Right atrium auricular region (tissue), 2 donors: ENCODE measurements at places on chromosomes 5 and 9. TPM values are rescaled to one million over a fixed set of nuclear protein-coding genes. Genes with fewer than 3 reads are reported as not detected.

- no peak overlapping the region for H3K27ac ChIP-seq
- H3K4me3 ChIP-seq, result no peak overlapping the region
- H3K36me3 ChIP-seq, result no peaks in the 10 kb centered on the region
- H3K4me1 ChIP-seq, result no peaks in the 10 kb centered on the region
Observed at GRCh38 chr5:176724472-176724871, 77.2 kb downstream of the TSPAN17 start.

DNA sequence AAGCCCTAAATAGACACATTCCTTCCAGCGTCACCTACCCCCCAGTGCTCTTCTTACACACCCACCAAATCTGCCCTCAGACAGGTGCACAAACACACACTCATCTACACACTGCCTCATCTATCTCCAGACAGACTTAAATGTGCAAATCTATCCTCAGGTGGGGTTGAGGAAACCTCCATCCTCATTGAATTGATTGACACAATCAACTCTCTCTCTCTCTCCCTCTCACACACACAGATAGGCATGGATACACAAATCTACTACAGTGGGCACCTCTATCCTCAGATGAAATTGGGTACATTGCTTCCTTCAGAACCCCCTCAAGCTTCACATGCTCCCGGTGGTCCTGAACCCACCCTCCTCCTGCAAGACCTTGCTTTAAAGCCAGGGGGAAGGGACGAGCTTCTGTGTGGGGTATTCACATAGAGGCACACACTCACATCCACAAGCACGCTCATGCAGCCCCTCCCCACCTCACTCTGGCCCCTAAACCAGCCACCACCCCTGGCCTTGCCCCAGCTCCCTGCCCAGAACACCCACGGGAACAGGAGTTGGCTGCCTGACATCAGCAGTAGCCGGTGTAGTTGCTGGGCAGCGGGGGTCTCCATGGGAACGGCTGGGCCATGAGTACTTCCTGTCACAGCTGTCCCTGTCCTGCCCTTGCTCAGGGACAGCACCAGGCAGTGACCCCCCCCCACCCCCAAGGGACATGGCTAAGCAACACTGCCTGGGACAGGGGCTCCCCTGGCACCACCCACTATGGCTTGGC, 22.8 kb downstream of the PCDH1 start:
- no peak overlapping the region for H3K4me3 ChIP-seq
- no peaks in the 10 kb centered on the region for H3K27me3 ChIP-seq
- H3K36me3 ChIP-seq, result no peaks in the 10 kb centered on the region
- H3K4me1 ChIP-seq, result peaks cover 29% of the 10 kb centered on the region
- DNase-seq, result no peak

DNA sequence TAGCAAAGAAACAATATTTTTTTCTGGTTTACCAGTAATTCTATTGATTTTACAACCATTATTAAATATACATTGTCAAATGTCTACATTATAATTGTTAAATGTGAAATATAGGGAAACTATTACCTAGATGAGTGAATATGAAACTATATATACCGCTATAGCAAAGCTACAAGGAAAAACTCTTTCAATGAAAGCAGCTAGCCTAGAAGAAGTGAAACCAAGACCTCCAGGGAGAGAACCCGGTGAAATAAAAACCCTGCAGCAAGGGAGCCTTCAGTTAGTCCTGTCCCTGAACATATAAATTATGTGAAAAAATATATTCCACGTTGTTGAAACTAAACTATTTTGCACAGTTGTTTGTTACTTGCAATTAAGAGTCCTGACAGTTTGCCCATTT, 913.1 kb downstream of the EFNA5 start:
- DNase-seq, result no peak
- H3K27ac ChIP-seq, result no peak overlapping the region
- H3K36me3 ChIP-seq, result no peaks in the 10 kb centered on the region
- H3K4me1 ChIP-seq, result no peaks in the 10 kb centered on the region
- H3K27me3 ChIP-seq, result no peaks in the 10 kb centered on the region
- no peak overlapping the region for H3K4me3 ChIP-seq

DNA sequence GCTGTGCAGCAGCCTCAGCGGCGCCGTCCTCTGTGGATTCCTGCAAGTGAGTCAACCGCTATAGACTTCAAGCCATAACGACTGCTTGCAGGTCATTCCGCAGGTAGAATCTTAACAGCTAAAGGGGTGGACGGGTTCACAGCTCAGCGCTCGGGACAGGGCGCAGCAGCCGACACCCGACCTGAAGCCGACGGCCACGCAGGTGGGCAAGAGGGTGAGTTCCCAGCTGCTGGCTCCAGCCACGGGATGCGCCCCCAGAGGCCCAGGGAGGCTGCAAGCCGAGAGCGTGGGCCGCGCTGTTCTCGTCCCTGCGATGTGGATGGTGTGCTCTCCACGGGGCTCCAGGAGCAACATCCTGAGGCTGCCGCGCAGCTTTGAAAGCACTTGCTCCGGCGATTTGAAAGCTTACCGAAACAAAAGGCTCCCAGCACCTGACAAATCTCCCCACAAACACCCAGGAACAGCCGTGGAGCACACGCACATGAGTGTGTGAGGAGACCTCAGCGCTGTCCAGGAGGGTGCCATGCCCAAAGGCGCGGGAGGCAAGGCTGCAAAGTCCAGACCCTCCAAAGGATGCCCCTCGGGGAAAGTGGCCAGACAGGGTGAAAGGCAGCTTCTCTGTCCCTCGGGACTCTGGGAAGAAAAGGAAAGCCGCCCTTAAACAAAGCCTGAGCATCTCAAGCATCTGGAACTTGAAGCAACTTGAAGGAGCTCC, 48.7 kb downstream of the EXD3 start:
- no peaks in the 10 kb centered on the region for H3K27me3 ChIP-seq
- no peak overlapping the region for H3K4me3 ChIP-seq
- no peaks in the 10 kb centered on the region for H3K36me3 ChIP-seq
- no peak for DNase-seq
- no peaks in the 10 kb centered on the region for H3K4me1 ChIP-seq

DNA sequence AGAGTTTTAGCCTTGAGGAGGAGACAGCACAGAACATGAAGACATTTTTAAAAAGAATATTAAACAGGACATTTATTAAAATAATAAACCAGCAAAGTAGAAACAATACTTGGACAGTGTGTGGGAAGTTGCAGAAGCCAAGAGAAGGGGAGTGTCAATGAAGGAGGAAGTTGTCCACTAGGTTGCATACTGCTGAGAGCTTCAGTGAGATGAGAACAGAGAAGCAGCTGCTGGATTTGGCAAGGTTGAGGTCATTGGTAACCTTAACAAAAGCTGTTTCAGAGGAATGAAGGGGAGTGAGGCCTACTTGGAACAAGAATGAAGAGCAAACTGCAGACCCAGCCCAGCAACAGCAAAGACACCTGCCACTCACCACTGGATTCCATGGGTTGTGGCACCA, 11.4 kb downstream of the BHMT start:
- no peak for DNase-seq
- H3K27me3 ChIP-seq, result no peaks in the 10 kb centered on the region
- no peaks in the 10 kb centered on the region for H3K4me1 ChIP-seq
- H3K27ac ChIP-seq, result no peak overlapping the region

DNA sequence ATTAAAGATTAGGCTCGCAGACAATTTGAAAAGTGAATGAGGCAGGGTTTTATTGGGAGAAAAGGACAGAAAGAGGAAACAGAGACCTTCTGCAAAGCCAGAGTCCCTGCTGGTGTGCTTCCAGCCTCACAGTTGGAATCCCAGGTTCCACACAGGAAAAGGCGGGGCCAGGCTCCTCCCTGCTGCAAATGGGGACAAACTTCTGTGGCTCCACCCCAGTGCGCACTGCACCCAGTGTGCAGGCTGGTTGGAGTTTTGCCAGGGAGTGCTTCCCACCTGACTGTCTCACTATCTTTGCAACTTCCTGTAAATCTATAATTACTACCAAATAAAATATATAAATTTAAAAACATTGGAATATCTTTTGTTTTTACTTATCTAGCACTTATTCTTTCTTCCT, 386.0 kb upstream of the GRIN3A start:
- H3K27me3 ChIP-seq, result no peaks in the 10 kb centered on the region
- H3K4me1 ChIP-seq, result no peaks in the 10 kb centered on the region
- no peaks in the 10 kb centered on the region for H3K36me3 ChIP-seq

DNA sequence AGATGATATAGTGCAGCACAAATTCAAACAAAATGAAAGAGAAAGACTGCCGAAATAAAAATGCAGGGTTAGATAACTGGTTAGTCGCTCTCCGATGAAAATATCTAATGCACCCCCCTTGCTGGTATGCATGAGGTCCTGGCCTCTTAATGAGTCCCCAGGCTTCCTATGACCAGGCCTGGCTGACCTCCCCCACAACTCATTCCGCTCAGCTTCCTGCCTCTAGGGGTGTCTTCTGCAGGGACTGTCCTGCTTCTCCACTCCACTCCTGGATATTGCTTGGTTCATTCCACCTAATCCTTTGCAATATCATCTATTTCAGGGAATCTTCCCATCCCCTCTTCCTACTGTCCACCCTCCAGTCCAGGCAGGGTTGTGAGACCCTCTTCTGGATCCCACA, 341.8 kb downstream of the ASTN2 start:
- no peak overlapping the region for H3K27ac ChIP-seq
- no peak for DNase-seq
- no peaks in the 10 kb centered on the region for H3K4me1 ChIP-seq
- no peaks in the 10 kb centered on the region for H3K27me3 ChIP-seq
- H3K36me3 ChIP-seq, result no peaks in the 10 kb centered on the region
- no peak overlapping the region for H3K4me3 ChIP-seq

- H3K4me3 ChIP-seq, result no peak overlapping the region
- H3K4me1 ChIP-seq, result no peaks in the 10 kb centered on the region
- no peak overlapping the region for H3K27ac ChIP-seq
Observed at GRCh38 chr5:124544366-124545055, 201.9 kb downstream of the ZNF608 start.

DNA sequence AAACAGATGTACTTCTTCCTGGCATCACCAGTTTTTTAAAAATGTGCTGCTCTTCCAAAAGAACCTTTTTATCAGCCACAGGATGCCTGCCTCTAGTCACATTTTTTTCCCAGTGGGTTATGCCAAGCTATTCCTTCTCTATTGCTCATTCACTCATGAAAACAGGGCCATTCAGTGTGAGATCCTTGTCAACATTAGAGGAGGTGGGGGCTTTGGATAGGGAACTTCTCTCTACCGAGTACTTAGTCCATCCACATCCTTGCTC, 3.1 kb downstream of the TMEM252 start:
- H3K36me3 ChIP-seq, result no peaks in the 10 kb centered on the region
- no peak overlapping the region for H3K4me3 ChIP-seq
- H3K27me3 ChIP-seq, result no peaks in the 10 kb centered on the region
- H3K27ac ChIP-seq, result peak overlapping the region; percentile 89
- no peak for DNase-seq

DNA sequence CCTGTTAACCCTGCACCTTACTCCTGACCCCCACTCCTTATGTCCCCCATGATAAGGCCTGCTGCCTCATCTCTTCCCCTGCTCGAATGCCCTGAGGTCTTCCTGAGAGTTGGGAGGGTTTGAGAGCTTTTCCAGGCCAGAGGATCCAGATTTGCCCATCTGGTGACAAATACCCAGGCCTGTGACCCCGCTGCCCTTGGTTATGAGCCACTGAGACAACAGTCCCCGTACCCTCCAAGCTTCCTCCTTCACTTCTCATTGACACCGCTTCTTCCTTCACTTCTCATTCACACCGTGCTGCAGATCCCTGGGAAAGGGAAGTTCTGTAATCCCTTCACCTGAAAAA, 593 bp downstream of the GM2A start:
- no peak for DNase-seq
- H3K27me3 ChIP-seq, result no peaks in the 10 kb centered on the region
- no peaks in the 10 kb centered on the region for H3K36me3 ChIP-seq
- peaks cover 34% of the 10 kb centered on the region for H3K4me1 ChIP-seq
- H3K27ac ChIP-seq, result peak overlapping the region; percentile 82

DNA sequence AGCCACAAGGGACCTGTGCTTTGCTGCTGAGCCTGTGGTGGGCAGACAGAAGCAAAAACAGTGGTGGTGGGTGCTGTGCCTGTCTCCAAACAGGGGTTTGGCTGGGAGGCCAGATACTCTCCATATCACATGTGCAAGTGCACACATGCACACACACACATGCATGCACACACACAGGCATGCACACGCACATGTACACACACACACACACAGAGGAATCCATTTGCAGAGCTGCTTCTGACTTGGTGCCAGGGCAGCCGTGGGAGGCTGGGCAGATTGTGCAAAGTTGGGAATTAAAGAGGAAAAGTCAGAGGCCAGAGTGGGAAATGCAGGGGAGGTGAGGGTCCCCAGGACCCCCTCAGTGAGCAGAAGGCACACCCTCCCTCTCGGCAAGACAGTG, 71.3 kb downstream of the NTNG2 start:
- no peaks in the 10 kb centered on the region for H3K27me3 ChIP-seq
- H3K4me3 ChIP-seq, result no peak overlapping the region
- H3K36me3 ChIP-seq, result no peaks in the 10 kb centered on the region
- no peak for DNase-seq

DNA sequence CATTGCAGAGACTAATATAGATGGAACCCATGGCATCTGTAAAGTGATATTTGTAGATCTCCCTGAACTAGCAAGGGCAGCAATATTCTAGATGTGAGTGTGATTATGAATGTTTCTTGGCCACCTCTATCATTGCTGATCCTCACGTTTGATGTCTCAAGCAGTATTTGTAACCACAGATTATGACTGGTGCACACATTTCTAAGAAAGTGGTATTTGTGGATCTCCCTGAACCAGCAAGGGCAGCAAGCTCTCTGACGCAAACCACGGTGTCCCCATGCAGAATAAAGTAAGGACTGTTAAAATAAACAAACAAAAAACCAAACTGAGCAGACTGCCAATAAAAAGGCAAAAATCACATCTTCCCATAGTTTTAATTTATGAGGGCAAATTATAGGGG, 301.3 kb downstream of the CSNK1G3 start:
- no peak for DNase-seq
- H3K4me3 ChIP-seq, result no peak overlapping the region
- no peaks in the 10 kb centered on the region for H3K4me1 ChIP-seq
- peak overlapping the region; percentile 66 for H3K27ac ChIP-seq

DNA sequence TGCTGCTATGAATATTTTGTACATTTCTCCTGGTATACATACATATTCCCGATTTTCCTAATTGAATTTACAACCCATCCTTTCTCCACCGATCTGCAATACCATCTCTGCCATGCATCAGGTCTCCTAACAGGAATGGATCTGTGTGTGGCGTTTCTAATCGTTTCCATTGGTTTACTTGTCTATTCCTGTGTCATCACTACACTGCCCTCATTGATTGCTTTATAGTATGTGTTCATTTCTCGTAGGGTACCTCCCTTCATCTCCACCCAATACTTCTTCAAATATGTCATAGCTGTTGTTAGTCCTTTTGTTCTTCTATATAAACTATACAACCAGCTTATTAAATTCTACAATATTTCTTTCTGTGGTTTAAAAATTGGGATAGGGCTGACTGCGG, 7.1 kb upstream of the OR2S2 start:
- no peak overlapping the region for H3K4me3 ChIP-seq
- no peaks in the 10 kb centered on the region for H3K27me3 ChIP-seq
- DNase-seq, result no peak
- H3K4me1 ChIP-seq, result no peaks in the 10 kb centered on the region
- no peak overlapping the region for H3K27ac ChIP-seq

CRB2 gene
- total RNA-seq, result 3.5 TPM

EMB gene
- 6.7 TPM for total RNA-seq

SEMA5A gene
- 14.1 TPM for total RNA-seq

ARID3C gene
- not detected for total RNA-seq

CAVIN4 gene
- 33.3 TPM for total RNA-seq

TSSK1B gene
- total RNA-seq, result not detected

CARTPT gene
- not detected for total RNA-seq

LCN1 gene
- total RNA-seq, result not detected

SHOC1 gene
- not detected for total RNA-seq

SPATA31A3 gene
- not detected for total RNA-seq

ADGRD2 gene
- total RNA-seq, result not detected

MOCS2 gene
- total RNA-seq, result 80.0 TPM

CHMP5 gene
- total RNA-seq, result 51.1 TPM

ATG12 gene
- 19.4 TPM for total RNA-seq
